ENCODE measurements at places on chromosomes 6 and 20.
A peak's percentile ranks its signal among the peaks of the same experiment; 100 is the strongest.

GRCh38 chr6:5622276-5623005 is 361.1 kb downstream of the FARS2 start:
- DNase-seq: peak; percentile 78

DNA sequence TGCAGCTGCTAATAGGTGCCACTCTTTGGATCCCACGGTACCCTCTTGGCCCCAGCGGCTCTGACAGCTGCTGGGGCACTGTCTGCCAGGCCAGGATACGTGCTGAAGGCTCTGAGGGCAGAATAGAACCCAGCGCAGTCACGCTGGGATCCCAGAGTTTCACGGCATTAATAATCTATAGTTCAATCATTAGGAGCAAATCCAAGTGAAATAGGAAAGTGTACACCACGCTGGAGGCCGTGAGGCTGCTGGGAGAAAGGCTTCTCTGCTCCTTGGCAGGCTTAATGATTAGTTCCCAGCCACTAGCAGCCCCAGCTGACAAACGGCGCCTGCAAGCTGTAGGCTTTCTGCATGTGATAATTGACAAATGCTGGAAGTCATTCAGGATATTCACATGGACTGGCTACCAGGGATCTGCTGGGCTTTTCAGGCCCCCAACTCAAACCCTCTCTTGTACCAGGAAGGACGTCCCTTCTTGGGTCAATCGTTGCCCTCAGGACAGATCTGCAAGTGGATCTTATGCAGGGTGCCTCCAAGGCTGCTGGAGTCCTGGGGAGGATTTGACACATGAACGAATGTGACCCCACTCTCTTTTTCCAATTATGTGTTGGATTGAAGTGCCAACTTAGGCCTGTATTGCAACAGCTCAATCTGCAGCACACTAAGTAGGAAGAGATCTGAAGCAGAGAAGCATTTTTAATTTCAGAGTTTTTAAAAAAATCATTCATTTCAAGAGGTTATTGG is 50.1 kb upstream of the INSM1 start:
- no peak for DNase-seq

- DNase-seq: peak; percentile 56
These were observed 62.1 kb downstream of the FOXO3 start for GRCh38 chr6:108622641-108623298.

- DNase-seq: no peak
These were observed 113.0 kb downstream of the SYCP2 start for GRCh38 chr20:59820204-59821041.

DNA sequence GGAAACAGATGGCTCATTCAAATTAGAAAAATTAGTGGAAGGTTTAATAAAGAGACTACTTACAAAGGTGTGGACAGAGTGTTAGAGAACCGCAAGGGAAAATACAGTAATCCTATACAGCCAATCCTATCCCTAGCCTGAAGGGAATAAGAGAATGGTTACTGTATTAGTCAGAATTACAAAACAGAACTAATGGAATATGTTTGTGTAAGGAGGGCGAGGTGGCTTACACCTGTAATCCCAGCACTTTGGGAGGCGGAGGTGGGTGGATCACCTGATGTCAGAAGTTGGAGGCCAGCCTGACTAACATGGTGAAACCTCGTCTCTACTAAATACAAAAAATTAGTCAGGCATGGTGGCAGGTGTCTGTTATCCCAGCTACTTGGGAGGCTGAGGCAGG is 16.3 kb upstream of the TRPC4AP start:
- no peak for DNase-seq
